ENCODE measurements at places on chromosomes 5 and 9.

DNA sequence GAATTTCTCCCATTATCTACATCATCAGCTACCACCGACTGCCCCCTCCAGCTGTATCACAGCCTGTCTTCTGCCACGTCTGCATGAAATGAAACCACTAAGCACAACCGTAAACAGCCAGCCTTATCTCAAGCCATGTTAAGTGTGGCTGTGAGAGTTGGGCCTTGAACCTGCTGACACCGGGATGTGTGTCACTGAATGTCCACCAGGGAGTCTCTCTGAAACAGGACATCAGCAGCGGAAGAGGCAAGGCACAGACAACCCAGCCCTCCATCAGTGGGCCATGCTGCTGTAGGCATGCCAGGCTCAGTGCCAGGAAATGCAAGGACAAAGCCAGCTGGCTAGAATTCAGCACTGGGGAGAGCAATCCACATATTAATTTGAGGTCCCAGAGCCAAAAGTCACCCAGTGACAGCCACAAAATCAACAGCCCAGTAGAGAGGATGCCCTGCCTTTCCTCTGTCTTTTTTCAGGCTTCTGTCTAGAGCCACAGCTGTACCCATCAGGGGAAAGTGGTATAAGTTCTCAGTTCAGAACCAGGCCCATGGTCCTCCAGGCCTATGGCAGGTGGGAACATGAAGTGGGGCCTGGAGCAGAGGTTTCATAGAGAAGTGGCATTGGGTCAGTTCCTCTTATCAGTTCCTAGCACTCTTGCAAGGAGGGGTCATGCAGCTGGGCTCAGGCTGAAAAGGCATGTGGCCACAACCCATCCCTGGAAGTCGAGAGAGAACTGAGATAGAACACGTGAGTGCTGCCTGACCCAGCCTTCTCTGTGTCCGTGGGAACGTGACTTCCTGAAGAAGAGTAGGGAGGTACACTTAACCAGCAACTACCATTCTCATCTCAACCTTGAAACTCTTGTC, 199.4 kb downstream of the ESM1 start:
- no peak for DNase-seq

DNA sequence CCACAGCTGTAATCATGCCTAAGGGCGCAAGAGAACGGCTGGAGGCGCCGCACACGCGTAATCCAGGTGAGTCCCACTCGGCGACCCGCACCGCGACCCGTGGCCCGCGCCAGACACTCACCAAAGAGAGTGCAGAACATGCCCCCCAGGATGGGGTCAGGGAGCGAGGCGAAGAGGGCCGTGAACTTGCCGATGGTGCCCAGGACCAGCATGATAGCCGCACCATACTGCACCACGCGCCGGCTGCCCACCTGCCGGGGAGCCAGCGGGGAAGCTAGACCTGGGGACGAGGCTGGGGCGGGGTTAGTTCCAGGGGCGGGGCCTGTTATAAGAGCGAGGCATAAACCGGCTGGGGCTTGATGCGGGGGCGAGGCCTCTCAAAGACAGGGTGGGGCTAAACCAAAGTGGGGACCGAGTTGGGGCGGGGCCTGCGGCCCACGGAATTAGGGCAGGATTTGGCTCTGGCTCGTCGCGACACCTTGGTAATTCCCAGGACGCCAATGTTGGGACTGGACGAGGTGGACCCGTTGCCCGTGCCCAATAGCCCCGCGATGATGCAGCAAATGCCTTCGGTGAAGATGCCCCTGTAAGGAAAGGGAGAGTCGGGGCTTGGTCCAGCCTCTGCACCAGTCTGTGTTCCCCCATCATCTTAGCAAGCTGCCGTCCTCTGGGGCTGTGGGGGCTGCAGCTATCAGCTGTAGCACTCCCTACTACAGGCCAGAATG, 4.8 kb downstream of the SLC23A1 start:
- DNase-seq = no peak

DNA sequence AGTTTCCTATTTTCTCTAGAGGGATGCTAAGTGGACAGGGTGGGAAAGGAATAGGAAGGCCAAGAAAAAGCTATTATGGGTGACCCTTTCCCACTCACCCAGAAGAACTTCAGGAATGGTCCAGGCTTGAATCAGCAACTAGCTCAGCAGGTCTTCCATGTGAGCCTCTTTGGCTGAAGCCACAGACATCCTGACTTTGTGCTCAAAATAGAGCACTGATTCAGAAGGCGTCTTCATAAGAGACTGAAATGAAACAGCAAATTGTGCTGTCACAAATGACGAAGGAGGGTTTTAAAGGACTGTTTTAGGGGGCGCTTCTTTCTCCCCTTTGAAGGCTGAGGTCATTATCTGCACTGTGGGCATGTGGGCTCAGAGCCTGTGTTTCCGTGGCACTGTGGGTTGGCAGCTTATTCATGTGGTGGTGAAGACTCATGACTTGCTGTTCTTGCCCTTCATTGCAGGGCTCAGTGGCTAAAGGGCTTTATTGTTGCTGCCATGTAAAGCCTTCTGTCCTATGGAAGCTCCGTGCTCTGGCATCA, 65.8 kb upstream of the NFIL3 start:
- no peak for DNase-seq

- DNase-seq = no peak
Observed at GRCh38 chr9:34520505-34521385, 2.0 kb downstream of the ENHO start.

- DNase-seq = no peak
Observed at GRCh38 chr5:132251220-132251725, 6.2 kb upstream of the PDLIM4 start.

DNA sequence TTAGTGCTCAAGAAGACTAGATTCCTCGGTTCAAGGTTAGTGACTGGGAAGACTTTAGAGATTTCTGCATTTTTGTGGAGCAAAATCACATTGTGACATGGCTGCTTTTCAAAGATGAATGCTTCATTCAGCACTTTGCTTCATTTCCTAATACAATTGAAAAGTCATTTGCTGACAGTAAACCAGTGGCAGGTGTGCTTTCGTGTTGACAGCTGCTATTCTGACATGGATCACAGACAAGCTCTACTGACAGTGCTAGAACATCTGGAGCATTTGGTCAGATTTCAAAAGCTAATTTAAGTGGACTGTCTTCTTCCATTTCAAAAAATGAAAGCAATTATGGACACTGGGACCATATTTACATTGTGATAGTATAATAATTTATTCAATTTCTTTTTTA, 1060.1 kb downstream of the PTPRD start:
- DNase-seq = no peak

DNA sequence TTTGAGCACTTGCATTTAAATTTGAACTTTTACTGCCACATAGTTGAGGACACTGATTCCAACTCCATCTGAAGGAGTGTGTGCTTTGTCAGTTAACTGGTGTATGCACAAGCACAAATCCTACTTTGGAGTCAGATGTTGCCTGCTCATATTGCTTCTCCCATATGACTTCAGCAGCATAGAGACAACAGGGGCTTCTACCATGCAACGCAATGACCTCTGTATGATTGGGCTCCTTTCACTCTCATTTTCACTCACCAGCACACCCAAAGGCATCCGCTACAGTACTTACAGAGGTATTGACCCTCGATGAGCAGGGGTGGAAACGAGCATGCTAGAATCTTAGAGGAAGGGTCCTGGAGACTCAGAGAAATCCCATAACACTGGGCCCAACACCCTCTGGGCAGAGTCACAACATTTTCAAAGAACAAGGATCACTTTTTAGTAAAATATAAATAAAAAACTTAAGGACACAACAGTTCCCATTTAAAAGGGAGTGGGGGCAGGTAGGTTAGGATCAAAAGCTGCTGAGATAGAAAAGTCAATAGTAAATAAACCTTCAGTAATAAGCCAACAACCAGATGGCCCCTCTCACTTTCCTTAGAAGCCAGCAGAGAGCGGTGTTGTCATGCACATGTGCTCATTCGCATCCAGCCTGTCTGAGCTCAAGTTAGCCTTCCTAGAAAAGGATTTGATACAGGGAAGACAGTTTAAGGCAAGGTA, 203.8 kb downstream of the SNCAIP start:
- DNase-seq = peak; percentile 22
